ENCODE measurements at places on chromosomes 1 and 21. TPM values are rescaled to one million over a fixed set of nuclear protein-coding genes. Genes with fewer than 3 reads are reported as not detected.

The LMOD1 gene
- not detected for total RNA-seq

The SPRR5 gene
- not detected for total RNA-seq

The TEX38 gene
- total RNA-seq, result not detected

The TMEM52 gene
- 0.82 TPM for total RNA-seq

The PLEKHG5 gene
- total RNA-seq, result 4.7 TPM

The NMNAT2 gene
- total RNA-seq, result 0.42 TPM
